Activated CD8-positive, alpha-beta memory T cell treated with anti-CD3 and anti-CD28 coated beads for 4 hours (primary cell): ENCODE measurements at places on chromosomes 3 and 15.

DNA sequence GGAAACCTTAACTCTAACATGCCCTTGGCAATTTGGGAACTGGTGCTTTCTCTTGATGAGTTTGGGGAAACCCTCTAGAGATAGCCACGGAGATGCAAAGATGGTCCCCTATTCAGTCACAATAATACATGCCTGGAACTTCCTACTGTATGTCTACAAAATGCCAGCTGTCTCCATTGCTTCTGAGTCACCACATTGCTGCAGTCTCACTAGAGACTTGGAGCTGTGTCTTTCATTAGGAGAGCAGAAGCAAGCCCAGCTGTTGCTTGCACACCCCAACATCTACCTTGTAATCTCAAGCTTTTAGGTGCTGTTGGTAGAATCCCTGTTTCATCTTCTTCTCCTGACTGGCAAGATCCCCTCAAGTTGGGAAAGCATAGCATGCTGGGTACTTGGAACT, 261.0 kb downstream of the ADAMTSL3 start:
- DNase-seq, result no peak

DNA sequence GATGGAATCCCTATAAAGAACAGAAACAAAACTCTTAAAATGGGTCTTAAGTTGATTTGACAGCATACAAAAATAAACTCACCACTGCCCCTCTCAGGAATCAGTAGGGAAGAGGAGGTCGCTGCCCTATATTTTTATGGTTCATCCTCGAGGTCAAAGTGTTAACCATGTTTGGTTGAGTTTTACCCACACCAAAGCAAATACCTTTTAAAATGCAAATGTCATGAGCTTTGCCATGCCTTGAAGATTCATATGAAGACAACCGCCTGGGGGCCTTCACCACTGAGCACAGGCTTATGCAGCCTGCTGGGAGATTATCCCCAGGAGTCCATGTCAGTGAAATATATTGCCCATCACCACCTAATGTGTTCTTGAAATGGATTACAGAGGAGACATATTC, 66.1 kb downstream of the GLB1 start:
- DNase-seq, result no peak

- DNase-seq, result no peak
Observed at GRCh38 chr3:184382326-184383032, 2.6 kb downstream of the CHRD start.

GRCh38 chr3:121989943-121990342, 32.1 kb downstream of the ILDR1 start:
- no peak for DNase-seq

GRCh38 chr3:32420126-32421038, 28.7 kb downstream of the CMTM7 start:
- no peak for DNase-seq

GRCh38 chr3:161212906-161213305, 8.2 kb upstream of the NMD3 start:
- no peak for DNase-seq

- no peak for DNase-seq
Observed at GRCh38 chr15:36370051-36370730, 209.2 kb upstream of the CDIN1 start.

DNA sequence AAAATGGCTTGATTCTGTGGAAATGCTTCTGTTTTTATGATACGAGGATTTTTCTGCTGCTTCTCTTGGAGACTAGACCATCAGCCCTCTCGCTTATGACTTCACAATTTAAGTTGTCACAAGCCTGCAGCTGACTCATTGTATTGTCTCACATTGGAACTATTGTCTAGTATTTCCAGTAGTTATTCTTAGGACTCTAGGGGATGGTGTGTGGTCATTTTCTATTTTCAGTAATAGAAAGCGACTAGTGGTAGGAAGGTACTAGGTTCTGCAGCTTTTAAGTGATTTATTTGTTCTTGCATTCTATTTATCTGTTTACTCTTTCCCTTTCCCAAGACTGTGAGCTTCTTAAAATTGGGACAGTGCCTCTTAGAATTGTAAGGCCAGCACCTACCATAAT, 66.3 kb upstream of the CRTC3 start:
- no peak for DNase-seq

GRCh38 chr15:80473286-80474223, 69.4 kb downstream of the ARNT2 start:
- DNase-seq, result no peak

GRCh38 chr15:83869341-83869740, 215.4 kb downstream of the ADAMTSL3 start:
- DNase-seq, result no peak

DNA sequence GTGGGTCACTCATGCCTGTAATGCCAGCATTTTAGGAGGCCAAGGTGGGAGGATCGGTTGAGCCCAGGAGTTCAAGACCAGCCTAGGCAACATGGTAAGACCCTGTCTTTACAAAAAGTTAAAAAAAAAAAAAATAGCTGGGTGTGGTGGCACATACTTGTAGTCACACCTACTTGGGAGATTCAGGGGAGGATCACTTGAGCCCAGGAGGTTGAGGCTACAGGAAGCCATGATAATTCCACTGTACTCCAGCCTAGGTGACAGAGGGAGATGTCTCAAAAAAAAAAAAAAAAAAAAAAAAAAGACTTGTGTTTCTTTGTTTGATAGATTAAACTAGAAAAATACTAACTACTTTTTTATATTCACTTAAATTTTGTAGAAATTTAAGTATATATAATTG, 14.6 kb downstream of the RAB7A start:
- no peak for DNase-seq

- DNase-seq, result no peak
Observed at GRCh38 chr15:76118767-76119166, 59.0 kb downstream of the TMEM266 start.

GRCh38 chr15:63539521-63539920, 35.1 kb downstream of the USP3 start:
- DNase-seq, result no peak

DNA sequence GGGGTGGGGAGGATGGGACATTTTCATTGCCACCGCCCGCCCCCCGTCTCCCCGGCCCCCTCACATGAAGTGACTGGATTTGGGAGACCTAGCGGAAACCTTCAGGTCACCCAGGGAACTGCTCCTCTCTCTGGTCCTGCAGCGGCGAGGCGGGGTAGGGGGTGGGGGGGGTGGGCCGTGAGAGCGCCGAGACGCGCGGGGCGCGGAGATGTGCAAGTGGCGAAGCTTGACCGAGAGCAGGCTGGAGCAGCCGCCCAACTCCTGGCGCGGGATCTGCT, 712 bp upstream of the MME start:
- no peak for DNase-seq

GRCh38 chr3:177199206-177199760, 2.0 kb upstream of the TBL1XR1 start:
- DNase-seq, result no peak

DNA sequence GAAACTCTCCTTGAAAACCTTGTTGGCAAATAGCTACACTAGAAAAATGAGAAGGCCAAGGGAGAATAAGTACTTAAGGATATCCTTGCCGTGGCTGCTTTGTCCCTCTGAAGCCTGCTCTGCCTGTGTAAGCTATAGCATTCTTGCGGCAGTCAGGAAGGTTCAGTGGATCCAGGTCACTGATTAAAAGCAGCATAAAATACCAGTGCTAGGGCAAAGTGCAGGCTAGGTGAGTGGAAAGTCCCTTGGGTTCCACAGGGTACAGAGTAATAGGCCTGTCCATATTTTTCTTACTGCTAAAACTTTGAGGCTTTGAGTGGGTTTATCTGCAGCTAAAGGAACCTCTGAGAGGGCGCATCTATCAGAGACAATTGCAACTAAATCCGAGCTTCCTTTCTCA, 10.3 kb downstream of the CXCR6 start:
- no peak for DNase-seq

GRCh38 chr3:53624061-53624857, 129.8 kb downstream of the CACNA1D start:
- no peak for DNase-seq

- peak; percentile 42 for DNase-seq
Observed at GRCh38 chr3:56682462-56683121, 473 bp downstream of the TASOR start.

- DNase-seq, result peak; percentile 43
Observed at GRCh38 chr15:74955796-74956647, 550 bp downstream of the RPP25 start.

DNA sequence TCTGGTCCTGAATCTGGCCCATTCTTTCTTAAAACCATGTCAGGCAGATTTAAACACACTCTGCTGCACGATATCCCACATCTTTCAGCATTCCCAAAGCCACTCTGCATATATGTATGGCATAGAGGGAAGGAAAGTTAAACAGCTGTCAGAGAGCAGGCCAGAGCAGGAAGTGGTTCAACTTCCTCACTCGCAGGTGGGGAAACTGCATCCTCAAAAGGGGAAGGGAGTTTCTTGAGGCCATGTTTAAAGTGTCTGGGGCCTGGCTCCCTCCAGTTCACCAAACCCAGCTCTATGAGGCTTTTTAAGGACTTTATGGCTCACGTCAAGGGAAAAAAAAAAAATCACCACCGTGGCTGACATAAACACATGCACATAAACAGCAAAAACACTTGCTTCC, 123.1 kb downstream of the OPA1 start:
- DNase-seq, result no peak

DNA sequence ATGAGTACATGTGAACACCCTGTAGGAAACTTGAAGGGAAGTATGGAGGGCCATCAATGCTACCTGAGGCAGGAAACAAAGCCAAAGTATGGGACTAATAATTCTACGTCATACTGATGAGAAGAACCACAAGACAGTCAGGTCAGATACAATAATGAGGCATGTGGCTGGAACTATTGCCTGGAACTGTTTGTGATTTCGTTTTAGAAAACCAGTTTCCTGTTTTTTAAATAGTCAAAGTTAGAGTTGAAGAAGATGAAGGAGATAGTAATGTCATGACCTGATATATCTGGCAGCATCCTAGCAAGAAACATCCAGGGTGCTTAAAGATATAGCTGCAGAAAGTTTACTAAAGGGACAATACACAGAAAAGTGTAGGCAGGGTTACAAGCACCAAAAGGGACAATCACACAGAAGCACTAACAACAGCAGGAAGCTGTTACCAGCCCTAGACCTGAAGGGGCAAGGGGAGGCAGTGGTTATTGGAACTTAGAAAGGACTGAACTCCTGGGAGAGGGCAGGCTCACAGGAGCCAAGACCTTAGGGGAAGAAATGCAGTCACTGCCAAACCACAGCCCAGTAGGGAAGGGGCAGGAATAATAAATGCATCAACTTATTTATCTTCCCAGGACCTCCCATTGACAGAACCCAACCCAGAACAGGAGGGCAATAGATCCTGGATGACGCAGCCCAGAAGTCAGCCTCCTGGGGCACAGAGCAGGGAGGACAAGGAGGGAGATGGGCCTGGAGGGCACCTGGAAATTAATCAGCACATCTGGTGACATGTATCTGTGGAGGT, 302.1 kb upstream of the STT3B start:
- DNase-seq, result no peak

DNA sequence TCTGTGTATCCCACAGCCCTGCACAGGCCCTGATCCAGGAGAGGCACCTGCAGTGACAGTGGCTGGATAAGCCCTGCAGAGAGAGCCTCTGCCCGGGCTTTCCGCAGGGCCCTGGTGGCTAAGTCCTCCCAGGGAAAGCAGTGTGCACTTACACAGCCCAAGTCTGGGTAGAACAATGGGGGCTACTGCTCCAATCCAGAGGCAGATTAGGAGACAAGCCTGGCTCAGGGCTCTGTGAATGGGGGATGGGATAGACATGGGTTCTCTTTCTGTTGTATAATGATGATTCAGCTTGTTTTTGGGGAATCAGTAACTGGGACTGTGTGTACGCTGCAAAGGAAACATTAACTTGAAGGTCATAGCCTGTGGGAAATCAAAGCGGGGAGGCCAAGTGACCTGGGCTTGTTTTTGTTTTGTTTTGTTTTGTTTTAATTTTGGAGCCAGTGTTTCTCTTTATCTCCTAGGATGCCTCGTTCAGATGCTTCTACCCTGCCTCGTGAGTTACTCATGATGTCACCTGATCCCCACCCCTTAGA, 4.1 kb upstream of the ALDH1L1 start:
- no peak for DNase-seq

DNA sequence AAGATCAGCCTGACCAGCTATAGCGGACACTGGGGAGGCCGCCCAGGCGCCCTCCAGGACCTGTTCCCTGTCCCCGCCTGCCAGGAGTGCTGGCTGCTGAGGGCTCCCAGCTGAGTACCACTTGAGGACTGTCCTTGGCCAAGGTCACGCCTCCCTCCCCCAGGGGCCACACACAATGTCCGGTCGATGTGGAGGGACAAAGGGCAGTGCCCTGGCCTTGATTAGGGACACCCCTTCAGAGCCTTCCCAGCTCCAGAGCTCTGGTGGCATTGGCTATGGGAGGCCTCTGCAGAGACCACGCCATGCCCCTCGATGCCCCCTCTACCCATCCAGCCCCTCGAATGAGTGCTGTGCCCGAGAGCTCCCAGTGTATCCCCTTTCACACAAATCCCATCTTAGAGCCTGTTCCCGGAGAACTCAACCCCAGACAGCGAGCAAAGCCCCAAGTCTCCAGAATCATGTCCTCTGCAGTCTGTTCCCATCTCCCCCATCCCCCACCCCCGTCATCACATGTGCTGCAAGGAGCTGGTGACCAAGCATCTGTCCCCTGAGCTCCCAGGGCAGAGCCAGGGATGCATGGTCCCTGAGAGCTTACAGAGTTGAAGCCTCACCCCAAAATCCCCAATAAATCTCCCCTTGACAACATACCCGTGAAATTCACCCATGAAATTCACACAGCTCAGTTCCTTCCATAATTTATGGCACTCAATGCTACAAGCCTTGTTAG, 158.9 kb downstream of the NUP210 start:
- no peak for DNase-seq

GRCh38 chr3:104746056-104746455, 620.7 kb upstream of the ALCAM start:
- DNase-seq, result no peak

- DNase-seq, result no peak
Observed at GRCh38 chr3:117692416-117692995, 982.9 kb downstream of the TUSC7 start.

DNA sequence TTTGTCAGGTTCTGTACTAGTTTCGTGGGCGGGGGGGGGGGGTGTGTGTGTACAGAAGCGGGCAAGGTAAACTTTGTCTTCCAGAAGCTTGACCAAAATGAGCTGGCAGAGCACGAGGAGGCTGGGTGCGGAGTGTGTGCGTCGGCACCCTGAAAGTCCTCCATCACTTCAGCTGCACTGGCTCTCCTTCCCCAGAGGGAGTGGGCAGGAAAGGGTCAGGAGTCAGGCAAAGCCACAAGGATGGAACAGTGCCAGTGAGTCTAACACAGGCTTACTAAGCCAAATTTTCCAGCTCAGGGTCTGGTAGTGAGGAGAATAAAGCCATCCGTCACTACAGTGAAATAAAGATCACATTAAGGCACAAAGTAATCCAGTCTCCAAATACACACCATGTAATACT, 11.9 kb upstream of the SH3GL3 start:
- DNase-seq, result no peak

- DNase-seq, result no peak
Observed at GRCh38 chr3:94406595-94406994, 343.7 kb downstream of the NSUN3 start.

DNA sequence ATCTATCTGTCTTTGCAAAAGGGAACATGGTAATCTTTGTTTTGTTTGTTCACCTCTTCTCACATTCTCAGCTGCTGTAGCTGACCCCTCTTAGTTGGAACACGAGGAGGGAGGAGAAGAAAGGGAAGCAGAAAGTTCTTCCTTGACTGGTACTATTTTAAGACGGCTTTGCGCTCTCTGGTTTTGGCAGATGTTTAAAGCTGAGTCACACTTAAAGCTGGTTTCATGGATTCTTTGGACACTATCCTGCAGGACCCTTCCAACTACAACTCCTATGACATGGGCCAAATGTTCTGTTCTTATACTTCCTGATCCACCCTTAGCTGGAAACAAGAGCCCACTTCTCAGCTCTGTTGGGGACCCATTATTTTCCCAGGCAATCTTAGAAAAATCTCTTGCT, 40.6 kb upstream of the FXR1 start:
- DNase-seq, result no peak
